Endodermal cell (in vitro differentiated cells): ENCODE measurements at places on chromosomes 6 and 20. TPM values are rescaled to one million over a fixed set of nuclear protein-coding genes. Genes with fewer than 3 reads are reported as not detected.

The SGK1 gene
- total RNA-seq: 13.0 and 16.6 TPM in 2 replicates

The MAP7 gene
- 34.7 to 47.2 TPM (median 42.4 TPM) in 3 replicates for total RNA-seq

The HUS1B gene
- 0.70 to 1.0 TPM in 2 of 3 replicates, not detected in the other for total RNA-seq

The GLP1R gene
- total RNA-seq: 0.15 and 0.25 TPM in 2 replicates

The MDC1 gene
- 67.0 to 116 TPM (median 95.1 TPM) in 3 replicates for total RNA-seq

The GJA1 gene
- 706 to 831 TPM (median 755 TPM) in 3 replicates for total RNA-seq

The CHMP4B gene
- total RNA-seq: 58.3 to 81.5 TPM (median 78.2 TPM) in 3 replicates

The SLC22A16 gene
- not detected in 3 replicates for total RNA-seq

The ANGPT4 gene
- 0.14 to 0.31 TPM (median 0.25 TPM) in 3 replicates for total RNA-seq

The PRSS35 gene
- total RNA-seq: 3.8 to 4.6 TPM (median 4.5 TPM) in 3 replicates

The RRAGD gene
- 1.9 and 2.0 TPM in 2 replicates for total RNA-seq

The TRIM10 gene
- total RNA-seq: not detected in 3 replicates

The SLC22A1 gene
- 1.0 and 1.1 TPM in 2 replicates for total RNA-seq

The SYNGAP1 gene
- total RNA-seq: 93.5 to 102 TPM (median 94.2 TPM) in 3 replicates

The SOX18 gene
- total RNA-seq: 2.8 and 3.4 TPM in 2 replicates

The SPATA25 gene
- 1.4 and 2.2 TPM in 2 replicates for total RNA-seq

The HLA-DMB gene
- total RNA-seq: 0.24 and 0.50 TPM in 2 replicates

The GRIK2 gene
- total RNA-seq: 4.5 and 4.7 TPM in 2 replicates

The ESR1 gene
- 0.14 TPM in 1 of 3 replicates, not detected in the others for total RNA-seq

The POPDC3 gene
- total RNA-seq: 5.4 and 6.4 TPM in 2 replicates

The OR2H2 gene
- total RNA-seq: not detected in 2 replicates

The SLCO4A1 gene
- total RNA-seq: 4.8 and 5.0 TPM in 2 replicates

The TLDC2 gene
- total RNA-seq: 0.24 to 1.6 TPM (median 0.66 TPM) in 3 replicates

The WFDC5 gene
- total RNA-seq: not detected in 2 replicates

The ZHX3 gene
- total RNA-seq: 4.5 and 5.5 TPM in 2 replicates

The COL12A1 gene
- 0.13 to 0.26 TPM (median 0.21 TPM) in 3 replicates for total RNA-seq

The ZBTB46 gene
- 22.0 and 25.9 TPM in 2 replicates for total RNA-seq

The RNF39 gene
- total RNA-seq: 0.11 and 0.15 TPM in 2 replicates

The SLC13A3 gene
- total RNA-seq: 6.2 and 7.3 TPM in 2 replicates

The THBS2 gene
- total RNA-seq: 0.99 and 1.1 TPM in 2 replicates

The YTHDF1 gene
- 28.3 to 74.6 TPM (median 73.2 TPM) in 3 replicates for total RNA-seq

The CDSN gene
- not detected in 2 replicates for total RNA-seq

The PRR18 gene
- 0.09 and 0.11 TPM in 2 replicates for total RNA-seq

The ADGB gene
- total RNA-seq: 0.95 to 1.3 TPM (median 1.2 TPM) in 3 replicates

The SDCBP2 gene
- 0.99 and 1.5 TPM in 2 replicates for total RNA-seq

The SLC4A11 gene
- total RNA-seq: 11.5 and 12.4 TPM in 2 replicates

The DPPA5 gene
- total RNA-seq: not detected in 3 replicates
